GM06990 (cell line): ENCODE measurements at places on chromosomes 5 and 9.

- DNase-seq: peak; percentile 82
Observed at GRCh38 chr5:1792842-1793266, 6.8 kb downstream of the MRPL36 start.

GRCh38 chr5:90434116-90434714, 24.7 kb upstream of the CETN3 start:
- no peak for DNase-seq

GRCh38 chr5:135153661-135154060, 119.6 kb upstream of the PITX1 start:
- DNase-seq: no peak

DNA sequence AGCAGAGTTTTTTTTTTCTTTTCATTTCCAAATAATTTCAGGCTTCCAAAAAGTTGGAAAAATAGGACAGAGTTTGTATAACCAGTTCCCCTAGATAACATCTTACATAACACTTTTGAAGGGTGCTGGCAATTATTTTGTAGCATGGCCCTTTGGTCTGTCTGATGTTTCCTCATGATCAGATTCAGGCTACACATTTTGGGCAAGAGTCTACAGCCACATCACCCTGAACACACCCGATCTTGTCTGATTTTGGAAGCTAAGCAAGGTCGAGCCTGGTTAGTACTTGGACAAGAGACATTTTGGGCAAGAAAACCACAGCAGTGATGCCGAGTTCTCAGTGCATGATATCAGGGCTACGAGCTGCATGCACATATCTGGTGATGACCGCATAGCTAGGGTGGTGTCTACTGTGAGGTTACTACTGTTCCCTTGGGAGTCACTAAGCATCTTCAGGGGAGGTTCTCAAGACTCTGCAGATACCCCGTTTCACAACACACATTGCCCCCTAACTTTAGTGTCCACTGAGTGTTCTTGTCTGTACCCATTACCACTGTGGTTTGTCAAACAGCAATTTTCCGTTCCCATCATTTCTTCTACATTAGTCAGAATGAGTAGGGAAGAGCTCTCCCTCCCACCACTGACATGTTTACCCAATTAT, 86.2 kb downstream of the TTC39B start:
- DNase-seq: no peak

DNA sequence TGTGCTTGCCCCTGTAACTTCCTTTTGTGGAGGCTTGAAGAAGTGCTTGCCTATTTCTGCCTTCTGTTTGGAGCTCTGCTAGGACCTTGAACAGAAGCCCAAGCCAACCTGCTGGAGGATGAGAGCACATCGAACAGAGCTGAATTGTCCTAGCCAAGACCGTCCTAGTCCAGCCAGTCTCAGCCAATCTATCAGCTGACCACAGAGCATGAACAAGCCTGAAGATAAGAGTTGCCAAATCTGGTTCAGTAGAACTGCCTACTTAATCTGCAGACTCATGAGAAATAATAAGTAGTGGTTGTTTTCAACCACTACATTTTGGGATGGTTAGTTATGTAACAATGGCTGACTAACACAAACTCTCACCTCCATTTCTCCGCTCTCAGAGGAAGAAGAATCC, 4.4 kb upstream of the SNX2 start:
- DNase-seq: no peak

GRCh38 chr5:157870837-157871834, 12.2 kb upstream of the CLINT1 start:
- peak; percentile 30 for DNase-seq
